Amniotic epithelial cell (primary cell): ENCODE measurements at places on chromosomes 12 and 14.

DNA sequence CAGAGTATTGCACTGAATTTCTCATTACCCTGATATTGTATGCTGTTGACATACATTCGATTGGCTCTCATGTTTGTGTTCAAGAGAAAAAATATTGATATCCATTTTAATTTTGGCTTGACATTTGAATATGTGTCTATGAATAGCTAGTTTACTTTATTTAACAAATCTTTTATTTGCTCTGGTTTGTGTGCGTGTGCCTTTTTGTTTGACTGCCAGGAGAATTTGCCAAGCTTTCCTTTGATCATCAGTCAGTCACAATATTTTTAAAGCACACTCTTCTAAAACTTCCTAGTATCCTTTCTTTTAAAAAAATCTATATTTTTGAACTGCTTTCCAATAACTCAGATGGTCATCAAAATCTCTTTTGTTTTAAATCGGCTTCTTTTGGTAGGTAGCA, 179.3 kb upstream of the FLRT2 start:
- no peak for DNase-seq

GRCh38 chr12:49131894-49132461, 783 bp upstream of the TUBA1B start:
- DNase-seq = peak; percentile 83

- no peak for DNase-seq
Observed at GRCh38 chr12:88896958-88897357, 316.7 kb upstream of the KITLG start.

DNA sequence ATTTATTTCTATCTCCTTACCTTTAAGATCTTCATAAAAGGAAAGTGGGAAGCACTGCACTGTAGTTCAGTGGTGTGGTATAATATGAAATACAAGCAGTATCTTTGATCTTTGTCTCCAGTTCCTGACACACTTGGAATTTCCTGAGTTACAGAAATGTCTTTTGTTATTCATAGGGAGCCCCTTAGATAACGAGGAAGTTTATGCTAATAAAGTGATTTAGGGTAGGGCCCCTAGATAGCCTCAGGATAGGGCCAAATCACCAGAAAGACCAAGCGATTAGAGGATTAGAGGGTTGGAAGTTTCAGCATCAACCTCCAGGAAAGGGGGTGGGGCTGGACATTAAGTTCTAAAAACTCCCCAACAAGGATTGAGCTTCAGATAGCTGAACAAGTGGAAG, 29.9 kb upstream of the DDHD1 start:
- no peak for DNase-seq

DNA sequence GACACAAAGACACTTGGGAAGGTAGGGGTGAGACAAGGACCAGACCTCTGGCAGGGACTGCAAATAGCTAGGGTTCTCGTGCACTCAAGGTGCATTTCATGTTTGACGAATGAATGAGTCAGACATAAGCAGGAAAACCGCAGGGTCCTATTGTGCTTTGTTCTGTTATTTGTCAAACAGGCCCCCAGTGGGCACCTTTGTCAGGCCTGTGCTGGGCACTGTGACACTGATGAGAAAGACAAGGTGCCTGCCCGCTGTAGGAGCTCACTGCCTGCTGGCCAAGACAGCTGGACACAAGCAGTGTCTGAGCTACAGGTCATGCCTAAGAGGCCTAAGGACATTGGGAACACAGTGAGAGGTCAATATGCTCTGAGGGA, 2.3 kb downstream of the OTUB2 start:
- no peak for DNase-seq
